Effector memory CD4-positive, alpha-beta T cell (primary cell): ENCODE measurements at places on chromosomes 1 and 21.

- no peak for DNase-seq
Measured at GRCh38 chr1:29473161-29473855, 237.0 kb downstream of the PTPRU start.

DNA sequence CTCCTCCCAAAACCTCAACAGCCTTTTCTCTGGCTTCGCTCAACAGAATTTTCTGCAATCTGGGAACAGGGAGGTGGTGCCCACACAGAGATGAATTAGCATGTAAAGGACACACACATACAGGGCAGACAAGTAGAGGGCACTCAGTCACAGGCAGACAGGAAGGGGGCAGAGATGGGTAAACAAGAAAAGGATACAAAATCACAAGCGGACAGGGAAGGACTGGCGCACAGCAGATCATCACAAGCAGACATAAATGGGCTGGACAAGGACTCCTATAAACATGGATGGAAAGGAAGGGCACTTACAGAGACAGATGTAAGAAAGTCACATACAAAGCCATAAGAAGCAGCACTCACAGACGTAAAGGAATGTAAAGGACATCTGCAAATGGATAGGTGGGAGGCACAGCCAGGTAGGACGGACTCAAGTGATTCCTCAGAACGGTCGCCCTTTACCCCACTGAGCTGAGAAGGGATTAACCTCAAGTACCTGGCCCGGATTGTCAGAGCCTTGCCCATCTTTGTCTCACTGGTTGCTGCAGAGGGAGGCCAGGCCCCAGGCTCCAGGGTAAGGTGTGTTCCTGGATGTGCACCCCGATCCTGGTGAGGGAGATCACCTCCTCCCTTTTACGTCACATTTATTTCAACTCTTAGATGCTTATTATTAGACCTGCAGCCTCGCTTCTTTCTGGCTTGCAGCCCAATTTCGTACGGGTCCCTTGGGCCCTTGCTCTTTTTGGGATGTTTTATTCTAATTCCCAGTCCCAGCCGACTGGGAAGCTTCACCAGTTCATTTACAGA lies 836 bp upstream of the PRCC start:
- no peak for DNase-seq

DNA sequence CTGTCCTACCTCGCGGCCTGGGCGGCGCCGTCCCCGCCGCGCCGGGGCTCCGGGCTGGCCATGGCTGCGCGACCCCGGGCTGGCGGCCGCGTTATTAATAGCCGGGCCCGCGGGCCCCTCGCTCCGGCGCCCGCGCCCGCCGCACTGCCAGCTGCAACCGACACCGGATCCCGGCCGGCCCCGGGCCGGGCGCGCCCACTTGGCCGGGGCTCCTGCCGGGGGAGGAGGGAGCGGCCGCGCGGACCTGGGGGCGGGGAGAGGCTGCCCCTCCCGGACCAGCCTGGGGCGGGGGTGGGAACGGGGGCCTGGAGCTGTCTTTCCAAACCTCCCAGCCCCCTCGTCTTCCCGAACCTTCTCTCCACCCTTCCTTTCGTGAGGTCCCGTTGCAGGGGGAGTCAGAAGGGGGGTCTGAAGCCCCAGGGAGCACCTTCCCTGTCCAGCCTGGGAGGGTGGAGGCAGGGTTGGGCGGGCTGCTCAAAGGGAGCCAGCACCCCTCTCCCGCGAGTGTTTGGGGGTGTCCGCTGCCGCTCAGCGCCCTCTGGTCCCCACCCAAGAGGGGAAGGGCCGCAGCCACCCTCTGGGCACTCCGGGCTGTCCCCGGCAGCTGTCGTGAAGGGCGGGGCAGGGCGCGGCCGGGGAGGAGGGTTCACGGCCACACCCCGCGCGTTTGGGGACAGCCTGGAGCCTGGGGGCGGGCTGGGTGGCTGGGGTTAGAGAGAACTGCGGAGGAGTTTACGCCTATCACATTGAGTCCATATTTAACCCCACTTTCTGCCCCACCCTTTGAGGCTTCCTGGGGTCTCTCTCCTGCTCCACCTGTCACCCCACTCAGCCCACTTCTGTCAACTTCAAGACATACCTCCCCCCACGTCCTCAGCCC lies at the start of gene SYNC:
Gene SYNC (minus strand): TSS at position 172 of the 880 bp plus-strand sequence. CDS start 110 bp downstream, at position 62.
- DNase-seq: no peak

- no peak for DNase-seq
Measured at GRCh38 chr1:56683569-56683968, 38.5 kb downstream of the PRKAA2 start.

- DNase-seq: no peak
Measured at GRCh38 chr1:52756020-52756419, 29.8 kb downstream of the ZYG11B start.

GRCh38 chr1:96233422-96233821 lies 488.2 kb upstream of the PTBP2 start:
- DNase-seq: no peak

- no peak for DNase-seq
Measured at GRCh38 chr1:221946768-221947167, 204.9 kb upstream of the DUSP10 start.

DNA sequence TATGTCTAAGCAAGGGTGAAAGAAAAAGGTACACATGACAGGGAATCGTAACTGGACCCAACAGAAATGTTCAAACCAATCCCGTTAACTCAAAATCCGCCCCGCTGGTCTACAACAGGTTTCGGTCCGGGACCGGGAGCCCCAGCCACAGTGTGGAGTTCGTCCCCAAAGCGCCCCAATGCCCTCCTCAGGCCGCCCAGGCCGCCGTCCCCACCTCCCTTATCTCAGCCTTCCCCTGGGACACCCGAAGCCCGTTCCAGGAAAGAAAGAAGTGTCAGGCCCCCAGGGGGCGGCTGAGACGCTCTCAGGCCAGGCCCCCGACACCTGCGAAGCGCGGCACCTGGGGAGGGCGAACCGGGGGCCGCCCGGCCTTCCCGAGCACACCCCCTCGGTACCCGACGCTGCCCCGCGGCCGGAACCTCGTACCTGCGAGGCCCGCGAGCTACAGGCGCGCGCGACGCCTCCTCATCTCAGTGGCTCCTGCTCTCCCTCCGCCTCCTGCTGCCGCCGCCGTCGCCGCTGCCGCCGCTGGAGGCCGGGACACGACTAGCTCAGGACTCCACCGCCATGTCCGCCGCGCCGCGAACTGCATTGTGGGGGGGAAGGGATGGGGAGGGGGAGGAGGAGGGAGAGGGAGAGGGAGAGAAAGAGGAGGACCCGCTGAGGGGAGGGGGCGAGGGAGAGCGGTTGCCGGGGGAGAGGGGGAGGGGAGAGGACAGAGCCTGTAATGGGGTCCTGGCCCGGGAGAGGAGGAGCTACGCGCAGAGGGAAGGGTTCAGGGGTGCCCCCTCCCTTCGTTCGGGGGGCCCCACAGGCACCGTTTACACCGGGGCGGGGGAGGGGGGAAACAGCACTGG lies at the start of gene TUT4:
Gene TUT4 (minus strand): TSS at position 588 of the 857 bp plus-strand sequence. CDS start 26,812 bp downstream, outside the sequence.
- DNase-seq: peak; percentile 59

GRCh38 chr1:23759277-23759676 lies 16.0 kb downstream of the ELOA start:
- no peak for DNase-seq

DNA sequence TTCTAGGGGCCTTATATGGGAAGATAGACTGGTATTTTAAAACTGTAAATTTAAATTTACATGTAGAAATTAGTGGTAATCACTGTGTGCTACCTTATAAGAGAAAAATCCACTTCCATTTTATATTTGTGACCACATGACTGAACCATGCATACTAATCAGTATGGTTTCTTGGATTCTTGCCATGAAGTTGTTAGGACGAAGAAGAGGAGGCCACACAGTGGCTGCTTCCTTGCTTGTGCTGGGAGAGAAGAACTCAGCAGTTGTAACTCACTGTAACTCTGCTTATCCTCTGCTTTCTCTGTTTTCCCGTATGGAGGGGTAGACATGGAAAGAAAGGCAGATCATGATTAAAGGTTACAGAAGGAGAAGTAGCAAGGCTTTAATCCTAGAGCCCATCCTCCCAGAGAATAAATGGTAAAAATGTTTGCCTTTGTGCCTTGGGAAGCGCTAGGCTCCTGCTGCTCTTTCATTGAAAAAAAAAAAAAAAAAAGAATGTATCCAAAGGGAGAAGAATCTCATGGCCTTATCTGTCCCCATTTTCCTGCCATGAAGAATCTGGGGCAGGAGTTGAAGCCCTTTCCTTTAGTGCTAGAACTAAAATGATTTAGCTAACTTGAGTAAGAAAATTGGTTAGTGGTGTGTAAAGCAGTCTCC lies 32.4 kb downstream of the KCTD3 start:
- no peak for DNase-seq
